ENCODE measurements at places on chromosomes 6 and 20.
A peak's percentile ranks its signal among the peaks of the same experiment; 100 is the strongest.

DNA sequence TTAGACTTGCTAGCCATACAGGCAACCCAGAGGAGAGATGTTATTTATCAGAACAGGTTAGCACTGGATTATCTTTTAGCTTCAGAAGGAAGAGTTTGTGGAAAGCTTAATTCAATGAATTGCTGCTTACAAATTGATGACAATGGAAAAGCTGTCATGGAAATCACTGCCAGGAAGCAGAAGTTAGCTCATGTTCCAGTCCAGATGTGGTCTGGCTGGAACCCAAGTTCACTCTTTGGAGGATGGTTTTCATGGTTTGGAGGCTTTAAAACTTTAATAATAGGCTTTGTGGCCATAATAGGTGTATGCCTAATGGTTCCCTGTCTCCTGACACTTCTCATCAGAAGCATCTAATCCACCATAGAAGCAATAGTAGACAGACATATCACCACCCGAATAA, 699.0 kb downstream of the PHF3 start:
- no peak for DNase-seq

DNA sequence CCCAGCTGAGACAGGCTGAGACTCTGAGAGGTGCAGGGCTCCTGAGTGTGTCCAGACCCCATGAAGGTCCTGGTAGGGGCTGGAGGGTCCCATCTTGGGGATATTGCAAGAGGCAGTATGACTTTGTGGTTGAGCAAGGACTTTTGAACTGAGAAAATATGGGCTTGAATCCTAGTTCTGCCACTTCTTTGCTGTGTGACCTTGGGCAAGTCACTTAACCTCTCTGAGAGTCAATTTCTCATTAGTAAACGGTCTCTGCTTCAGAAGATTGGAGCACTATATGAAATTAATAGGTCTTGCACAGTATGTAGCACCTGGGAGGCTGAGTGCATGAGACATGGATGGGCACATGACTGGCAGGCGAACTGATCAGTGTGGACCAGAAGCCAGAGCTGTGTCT, 42.7 kb downstream of the TFEB start:
- DNase-seq: no peak

- DNase-seq: no peak
Measured at GRCh38 chr6:90446164-90446563, 140.7 kb downstream of the MAP3K7 start.

DNA sequence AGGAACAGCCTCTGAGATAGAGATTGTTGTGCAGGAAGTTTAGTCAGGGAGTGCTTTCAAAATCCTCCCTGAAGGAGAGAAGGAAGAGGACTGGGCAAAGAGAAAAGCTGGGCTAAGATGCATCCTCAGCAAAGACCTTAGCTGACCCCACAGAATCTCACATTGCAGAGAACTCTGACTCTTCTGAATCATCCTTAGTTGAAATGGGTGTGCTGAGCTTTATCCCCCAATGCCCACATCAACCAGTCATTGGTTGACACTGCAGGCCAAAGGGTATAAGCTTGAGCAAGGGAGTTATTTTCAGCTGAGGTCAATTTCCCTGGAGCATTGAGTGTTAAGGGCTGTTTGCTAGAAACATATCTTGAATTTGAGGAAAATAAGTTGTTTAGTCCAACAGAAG, 732.2 kb downstream of the CBLN4 start:
- DNase-seq: no peak

DNA sequence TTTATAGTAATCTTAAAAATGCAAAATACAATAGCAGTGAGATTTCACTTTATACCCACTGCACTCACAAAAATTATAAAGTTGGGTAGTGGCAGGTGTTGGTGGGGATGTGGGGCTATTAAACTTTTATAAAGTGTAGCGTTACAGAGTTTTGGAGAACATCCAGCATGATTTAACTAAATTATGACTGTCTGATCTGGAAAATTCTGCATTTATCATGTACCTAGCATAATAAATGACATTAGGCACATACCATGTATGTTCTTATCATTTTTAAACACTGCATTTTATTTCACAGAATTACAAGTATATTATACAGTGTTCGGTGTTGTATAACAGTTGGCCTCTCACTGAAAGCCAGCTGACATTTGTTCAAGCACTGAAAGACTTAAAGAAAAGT, 169.9 kb downstream of the ADGB start:
- no peak for DNase-seq

- no peak for DNase-seq
Measured at GRCh38 chr6:101392586-101393230, 800 bp upstream of the GRIK2 start.

DNA sequence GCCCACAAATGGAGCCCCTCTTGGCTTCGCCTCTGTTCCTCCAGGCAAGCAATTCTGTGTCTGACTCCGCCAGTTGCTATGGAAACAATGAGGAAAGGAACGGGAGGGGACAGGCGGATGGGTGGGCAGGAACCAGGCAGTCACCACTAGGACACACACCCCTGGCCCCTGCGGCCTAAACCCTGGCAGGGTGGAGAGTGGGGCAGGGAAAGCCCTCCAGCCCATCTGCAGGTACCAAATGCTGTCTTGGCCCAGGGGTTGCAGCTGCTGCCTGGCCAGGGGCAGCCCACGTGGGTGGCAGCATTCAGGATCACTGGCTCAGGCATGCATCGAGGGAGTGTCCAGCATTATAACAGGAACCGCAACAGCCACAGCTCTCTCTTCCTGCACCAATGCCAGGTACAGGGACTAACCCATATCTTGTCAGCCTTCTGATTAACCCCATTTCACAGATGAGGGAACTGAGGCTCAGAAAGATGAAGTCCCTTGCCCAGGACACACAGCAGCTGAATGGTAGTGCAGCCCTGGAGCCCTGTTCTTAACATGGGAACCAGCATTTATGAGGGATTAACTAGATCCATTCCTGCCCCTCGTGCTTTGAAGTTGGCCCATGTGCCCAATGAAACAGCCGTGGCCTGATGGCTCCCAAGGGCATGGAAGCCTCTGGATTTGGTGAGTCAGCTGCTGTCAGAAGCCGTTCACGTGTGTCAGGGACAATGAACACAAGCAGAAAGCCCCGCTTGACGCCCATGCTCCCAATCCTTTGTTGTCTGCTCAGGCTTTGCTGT, 66.3 kb downstream of the NOL4L start:
- DNase-seq: no peak

GRCh38 chr6:98587555-98587954, 246.8 kb upstream of the POU3F2 start:
- no peak for DNase-seq

GRCh38 chr6:165988757-165989456, 178.7 kb downstream of the TBXT start:
- DNase-seq: no peak

DNA sequence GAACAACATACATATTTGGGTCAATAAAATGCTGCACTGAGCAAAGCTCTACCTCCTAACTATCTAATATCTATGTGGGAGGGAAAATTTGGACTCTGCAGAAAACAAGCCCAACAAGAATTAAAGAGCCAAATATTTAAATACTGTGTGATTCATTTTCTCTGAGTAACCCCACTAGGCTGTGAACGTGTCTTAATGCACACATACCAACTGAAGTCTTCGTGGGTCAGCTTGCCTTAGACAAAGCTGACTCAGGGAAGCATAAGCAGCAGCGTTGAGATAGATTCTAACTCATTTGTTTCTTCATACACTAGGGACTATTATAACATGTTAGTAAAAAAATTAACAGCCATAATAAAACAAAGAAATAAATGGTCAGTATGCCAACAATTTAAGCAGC, 114.3 kb downstream of the GJA1 start:
- DNase-seq: no peak

DNA sequence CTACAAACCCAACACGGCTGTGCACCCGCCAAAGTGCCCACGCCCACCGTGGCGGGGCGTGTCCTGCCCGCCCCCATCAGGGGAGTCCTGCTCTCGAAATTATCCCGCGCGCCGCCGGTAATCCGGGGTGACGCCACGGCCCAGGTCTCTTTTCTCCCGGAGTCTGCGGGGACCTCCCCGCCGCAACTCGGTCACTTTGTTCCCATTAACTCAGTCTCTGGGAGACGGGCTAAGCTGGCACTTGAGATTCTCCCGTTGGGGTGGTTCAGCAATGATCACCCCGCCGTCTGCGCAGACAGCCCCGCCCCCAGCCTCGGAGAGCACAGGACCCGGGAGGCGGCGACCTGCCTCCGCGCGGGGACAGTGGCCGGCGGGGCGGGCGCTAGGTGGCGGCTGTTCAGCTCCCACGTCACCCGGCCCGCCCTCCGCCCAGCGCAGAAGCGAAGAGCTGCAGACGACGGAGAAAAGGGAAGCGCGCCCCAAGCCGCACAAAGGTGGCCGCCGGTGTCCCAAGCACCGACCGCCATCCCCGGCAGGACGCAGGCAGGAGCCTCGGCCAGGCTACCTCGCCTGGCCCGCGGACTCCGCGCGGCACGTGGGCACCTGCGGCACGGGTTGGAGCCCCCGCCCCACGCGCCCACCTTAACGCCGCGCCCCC, 31.5 kb downstream of the SF3B5 start:
- DNase-seq: peak; percentile 67

DNA sequence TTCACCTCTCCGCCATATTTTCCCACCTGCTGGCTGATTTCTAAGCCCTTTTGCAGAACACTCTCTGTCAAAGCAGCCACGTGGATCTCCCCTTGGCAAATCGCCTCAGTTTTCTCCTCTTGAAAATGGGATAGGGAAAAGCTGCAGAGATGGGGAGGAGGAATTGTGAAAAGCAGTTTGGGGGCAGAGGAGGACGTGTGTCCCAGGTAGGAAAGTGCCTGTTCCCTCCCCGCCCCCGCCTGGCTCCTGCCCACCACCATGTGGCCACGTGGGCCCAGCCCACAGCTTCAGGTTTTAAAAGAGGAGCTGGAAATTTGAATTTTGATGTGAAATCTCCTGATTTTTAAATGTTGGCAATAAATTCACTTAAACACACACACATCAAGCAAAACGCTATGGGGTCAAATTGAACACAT, 3.6 kb upstream of the CEBPB start:
- DNase-seq: no peak

DNA sequence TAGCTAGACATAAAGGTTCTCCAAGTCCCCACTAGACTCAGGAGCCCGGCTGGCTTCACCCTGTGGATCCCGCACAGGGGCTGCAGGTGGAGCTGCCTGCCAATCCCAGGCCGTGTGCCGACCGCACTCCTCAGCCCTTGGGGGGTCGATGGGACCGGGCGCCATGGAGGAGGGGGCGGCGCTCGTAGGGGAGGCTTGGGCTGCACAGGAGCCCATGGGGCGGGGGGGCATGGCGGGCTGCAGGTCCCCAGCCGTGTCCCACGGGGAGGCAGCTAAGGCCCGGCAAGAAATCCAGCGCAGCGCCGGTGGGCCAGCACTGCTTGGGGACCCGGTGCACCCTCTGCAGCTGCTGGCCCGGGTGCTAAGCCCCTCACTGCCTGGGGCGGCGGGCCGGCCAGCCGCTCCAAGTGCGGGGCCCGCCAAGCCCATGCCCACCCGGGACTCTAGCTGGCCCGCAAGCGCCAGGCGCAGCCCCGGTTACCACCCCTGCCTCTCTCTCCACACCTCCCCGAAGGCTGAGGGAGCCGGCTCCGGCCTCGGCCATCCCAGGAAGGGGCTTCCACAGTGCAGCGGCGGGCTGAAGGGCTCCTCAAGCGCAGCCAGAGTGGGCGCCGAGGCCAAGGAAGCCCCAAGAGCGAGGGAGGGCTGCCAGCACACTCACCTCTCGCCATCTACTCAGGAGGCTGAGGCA, 26.5 kb upstream of the ID1 start:
- no peak for DNase-seq

DNA sequence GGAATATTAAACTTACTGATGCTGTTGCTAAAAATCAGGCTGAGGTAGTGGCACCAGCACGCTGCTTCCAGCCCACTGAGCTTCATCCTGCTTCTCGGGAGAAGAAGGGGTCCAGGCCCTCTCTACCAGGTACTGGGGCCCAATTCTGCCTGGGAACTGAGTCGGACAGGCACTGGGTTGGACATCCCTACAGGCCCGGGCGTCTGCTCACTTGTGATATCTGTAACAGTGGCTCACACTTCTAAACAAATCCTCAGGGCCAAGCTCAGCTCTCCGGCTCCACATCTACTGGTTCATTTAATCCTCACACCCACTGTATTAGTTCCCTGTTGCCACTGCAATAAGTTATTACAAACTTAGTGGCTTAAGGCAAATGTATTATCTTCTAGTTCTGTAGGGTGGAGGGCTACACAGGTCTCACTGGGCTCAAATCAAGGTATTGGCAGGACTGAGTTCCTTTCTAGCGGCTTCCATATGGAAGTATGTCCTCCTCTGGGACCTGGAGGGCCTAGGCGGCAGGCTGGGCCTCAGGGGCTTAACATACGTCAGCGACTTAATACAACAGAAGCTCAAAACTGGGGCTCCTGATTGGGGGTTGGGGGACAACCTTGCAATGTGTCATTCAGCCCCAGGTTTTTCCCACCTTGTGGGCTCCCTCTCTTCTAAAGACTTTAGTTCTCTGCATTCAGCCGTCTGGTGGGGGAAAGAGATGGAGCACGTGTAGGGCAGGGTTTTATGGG, 1.6 kb upstream of the KCNK15 start:
- no peak for DNase-seq

DNA sequence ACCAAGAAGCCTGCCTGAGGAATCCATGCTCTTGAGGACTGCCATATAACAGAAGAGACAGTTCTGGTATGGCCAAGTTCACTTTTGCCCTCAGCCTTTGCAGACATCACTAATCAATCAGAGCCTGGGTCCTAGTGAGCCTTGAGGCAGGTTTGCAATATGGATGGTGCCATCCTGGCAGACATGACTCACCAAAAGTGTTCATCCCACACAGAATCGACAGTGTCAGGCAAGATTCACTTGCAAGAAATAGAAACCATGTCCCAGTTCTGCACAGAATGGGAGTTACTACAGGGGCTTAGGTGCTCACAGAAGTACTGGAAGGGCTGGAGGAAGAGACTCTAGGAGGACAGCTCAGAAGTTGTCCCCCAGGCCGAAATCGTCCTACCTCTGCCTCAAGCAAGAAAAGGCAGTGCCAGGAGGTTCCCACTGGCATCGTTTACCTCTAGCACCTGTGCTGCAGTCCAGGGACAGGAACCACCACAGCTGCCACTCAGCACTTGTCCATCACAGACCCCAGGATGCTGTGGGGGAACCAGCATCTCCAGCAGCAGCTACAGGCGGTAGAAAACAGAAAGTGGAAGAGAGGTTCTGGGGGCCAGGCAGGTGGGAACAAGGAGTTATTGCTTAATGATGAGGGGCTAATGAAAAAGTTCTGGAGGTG, 42.6 kb upstream of the PHACTR3 start:
- DNase-seq: no peak

DNA sequence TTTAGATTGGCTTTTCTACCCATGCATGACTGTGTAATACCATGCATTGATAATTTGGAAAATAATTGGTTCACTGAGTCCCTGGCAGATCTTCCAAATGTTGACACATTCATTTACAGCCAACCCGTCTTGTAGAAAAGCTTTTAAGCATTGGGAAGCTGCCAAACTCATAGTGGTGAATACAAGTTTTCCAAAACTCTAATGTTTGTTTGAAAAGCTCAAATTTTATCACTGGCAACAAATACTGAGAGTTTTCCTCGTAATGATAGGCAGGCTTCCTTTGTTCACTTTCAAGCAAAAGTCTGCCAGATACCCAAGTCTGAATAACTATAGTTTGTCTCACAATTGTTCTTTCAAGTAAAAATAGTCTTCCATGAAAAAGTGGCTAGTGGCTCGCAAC, 143.0 kb downstream of the FIG4 start:
- DNase-seq: no peak

GRCh38 chr6:55901765-55902270, 26.4 kb upstream of the BMP5 start:
- no peak for DNase-seq
